ENCODE measurements at places on chromosomes 3 and 15.

GRCh38 chr15:29437888-29438702, 168.5 kb upstream of the NSMCE3 start:
- DNase-seq, result no peak

- DNase-seq, result no peak
Observed at GRCh38 chr3:177102553-177102952, 94.7 kb downstream of the TBL1XR1 start.

GRCh38 chr15:99324082-99324620, 72.9 kb downstream of the LRRC28 start:
- no peak for DNase-seq

DNA sequence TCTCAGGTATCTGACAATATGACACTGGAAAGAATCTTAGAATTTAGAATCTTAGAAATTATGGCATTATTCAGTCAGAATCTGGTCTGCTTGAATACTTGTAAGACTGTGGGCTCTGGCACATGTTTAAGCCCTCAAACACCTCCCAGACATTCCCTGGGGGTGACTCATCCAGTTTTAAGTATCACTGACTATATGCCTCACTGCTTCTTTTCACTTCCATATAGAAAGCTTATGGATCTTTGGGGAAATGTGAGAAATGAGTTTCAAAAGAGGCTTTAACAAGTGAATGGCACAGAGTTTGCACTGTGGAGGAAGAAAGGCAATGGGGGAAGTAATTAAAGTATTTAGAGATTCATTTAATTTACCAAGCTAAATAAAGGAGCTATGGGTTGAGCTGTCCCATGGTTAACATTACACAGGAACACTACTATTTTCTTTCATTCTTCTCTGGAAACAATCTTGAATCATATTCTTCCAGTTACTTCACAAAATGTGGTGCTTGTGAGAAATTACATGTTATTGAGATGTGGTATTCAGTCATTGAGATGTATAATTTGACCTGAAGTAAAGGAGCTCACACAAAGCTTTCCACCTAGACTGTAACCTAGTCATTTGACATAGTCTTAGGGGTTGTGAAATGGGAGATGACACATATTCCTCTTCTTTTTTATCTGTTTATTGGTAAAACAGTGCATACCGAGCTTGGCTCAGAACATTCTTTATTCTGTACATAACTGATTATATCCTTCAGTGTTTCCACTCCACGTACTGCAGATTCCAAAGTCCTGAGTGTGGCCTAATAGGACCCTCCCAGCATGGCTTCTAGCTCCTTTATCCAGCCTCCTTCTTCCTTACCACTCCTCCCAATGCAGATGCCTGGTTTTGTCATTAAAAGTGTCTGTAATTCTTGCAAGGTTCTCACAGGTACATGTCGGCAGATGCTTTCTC, 544.6 kb upstream of the NECTIN3 start:
- no peak for DNase-seq

GRCh38 chr3:158991146-158991705, 189.4 kb downstream of the MFSD1 start:
- DNase-seq, result no peak

DNA sequence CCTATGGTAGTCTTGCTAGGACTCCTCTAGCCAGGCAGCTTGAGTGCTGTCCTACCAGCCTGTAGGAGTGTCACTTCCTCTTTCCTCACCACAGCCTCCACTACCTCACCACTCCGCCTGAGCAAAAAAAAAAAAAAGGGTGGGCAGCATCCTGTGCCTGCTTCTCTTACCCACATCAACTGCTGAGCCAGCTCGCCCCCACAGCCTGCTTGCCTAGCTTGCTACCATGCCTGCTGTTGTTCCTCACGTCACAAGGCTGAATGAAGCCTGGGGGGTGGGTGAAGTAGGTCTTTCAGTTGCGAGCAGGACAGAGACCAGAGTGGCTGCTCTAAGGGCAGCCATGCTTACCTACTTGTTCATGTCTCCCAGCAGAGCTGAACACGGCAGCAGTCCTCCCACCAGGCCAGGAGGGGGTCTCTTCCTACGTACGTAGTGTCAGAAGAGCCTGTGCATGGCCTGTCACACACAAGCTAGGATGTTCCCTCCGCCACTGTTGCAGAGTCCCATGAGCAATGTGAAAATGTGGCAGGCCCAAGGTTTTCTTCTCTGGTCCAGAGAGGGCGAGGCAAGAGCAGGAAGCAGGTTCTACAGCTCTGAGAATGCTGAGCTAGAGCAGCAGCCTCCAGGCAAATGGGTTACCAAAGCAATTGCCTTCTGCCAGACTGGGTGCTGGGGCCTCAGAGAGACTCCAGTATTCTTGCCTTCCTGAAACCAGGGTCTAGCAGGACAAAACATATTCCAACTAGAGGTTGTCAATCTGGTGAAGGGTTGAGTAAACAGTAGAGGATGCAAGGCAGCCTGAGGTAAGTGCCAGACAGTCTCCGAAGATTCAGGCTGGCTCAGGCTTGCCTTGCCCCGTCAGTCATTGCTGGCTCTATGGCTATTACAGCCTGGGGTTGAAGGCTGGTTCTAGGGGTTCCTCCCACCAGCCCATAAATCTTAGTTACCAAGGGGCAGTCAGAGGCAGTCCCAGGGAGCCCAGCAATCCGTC, 8.1 kb downstream of the PPM1M start:
- DNase-seq, result no peak

DNA sequence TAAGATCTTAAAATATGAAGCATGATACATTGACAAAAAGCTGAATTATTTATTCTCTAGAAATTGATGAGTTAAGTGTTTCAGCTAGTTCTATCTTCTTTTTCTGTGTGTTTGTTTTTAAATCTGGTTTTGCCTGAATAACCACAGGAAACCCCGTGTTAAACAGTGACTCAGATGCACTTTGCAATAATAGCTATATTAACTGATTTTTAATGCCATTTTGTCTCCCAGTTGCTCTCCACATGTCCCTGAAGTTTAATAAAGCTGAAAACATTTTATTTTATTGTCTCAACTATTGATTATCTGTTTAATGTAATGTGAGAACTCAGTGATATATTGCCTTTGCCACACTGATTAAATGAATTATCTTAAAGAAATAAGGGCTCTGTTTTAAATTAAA, 42.8 kb upstream of the ROBO1 start:
- DNase-seq, result no peak

- no peak for DNase-seq
Observed at GRCh38 chr3:127084401-127084990, 101.6 kb downstream of the PLXNA1 start.

- DNase-seq, result no peak
Observed at GRCh38 chr3:172224560-172225214, 185.3 kb downstream of the FNDC3B start.

DNA sequence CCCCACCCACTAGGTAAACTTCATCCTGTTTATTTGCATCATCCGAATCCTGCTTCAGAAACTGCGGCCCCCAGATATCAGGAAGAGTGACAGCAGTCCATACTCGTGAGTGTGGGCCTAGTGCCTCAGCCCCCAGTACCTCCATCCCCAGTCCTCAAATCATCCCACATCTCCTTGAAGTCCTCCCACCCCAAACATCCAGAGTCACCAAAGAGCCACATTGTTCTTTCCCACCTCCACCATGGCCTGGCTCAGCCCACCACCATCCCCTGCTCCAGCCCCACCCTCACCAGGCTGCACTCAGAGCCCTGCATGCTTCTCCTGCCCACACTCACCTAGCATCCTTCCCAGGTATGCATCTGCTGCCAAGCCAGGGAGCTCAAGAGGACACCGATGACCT, 29.8 kb downstream of the VIPR1 start:
- DNase-seq, result no peak

- no peak for DNase-seq
Observed at GRCh38 chr3:115040673-115041286, 106.3 kb downstream of the ZBTB20 start.

DNA sequence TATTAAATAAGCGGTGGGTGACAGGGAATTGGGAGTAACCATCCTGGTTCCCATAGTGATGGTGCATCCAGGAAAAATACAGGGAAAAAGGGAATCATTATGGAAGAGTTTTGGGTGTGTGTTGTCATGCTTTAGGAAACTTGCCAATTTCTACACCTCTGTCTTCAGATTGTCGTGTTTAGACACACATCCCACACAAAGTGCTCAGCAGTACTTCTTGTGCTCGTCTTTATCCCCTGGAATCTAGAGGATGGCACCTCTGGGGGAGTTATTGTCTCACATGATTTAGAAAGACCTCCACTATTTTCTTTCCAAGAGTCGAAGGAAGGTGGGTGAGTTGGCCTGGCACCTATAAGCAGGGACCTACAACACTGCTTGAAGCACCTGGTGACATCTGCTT, 35.8 kb downstream of the CACNA1D start:
- no peak for DNase-seq

DNA sequence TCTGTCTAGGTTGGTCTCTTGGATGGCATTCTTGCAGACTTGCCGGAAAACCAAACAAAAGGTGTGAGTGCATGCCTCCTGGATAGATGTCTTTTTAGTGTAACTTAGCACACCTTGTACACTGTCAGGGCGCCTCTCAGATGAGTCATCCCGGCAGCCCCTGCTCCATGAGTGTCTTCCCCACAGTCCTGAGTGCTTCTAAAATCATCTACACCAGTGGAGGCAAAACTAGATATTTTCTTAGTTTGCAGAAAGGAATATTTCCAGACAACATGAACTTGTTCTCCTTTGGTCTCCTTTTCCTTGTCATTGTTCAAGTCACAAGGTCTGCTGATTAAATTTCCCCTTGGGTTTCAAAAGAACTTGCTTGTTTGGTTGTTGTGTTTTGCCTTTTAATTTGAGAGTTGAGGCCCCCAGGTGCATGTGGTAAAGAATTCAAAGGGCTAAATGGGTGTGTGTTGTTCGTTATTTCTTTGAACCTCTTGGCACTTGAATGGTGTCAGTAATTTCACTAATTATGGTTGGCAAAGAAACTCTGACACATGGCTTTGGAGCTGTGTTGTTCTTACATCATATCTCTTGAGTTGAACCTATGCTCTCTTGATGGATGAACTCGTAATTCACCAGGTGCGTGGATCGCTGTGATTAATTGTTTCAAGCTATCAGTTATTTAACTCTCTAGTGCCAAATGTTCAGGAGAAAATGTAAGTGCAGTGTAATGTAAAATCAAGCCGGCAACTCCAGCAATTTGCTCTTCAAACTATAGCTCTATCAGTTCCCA, 98.2 kb downstream of the IGF1R start:
- no peak for DNase-seq

DNA sequence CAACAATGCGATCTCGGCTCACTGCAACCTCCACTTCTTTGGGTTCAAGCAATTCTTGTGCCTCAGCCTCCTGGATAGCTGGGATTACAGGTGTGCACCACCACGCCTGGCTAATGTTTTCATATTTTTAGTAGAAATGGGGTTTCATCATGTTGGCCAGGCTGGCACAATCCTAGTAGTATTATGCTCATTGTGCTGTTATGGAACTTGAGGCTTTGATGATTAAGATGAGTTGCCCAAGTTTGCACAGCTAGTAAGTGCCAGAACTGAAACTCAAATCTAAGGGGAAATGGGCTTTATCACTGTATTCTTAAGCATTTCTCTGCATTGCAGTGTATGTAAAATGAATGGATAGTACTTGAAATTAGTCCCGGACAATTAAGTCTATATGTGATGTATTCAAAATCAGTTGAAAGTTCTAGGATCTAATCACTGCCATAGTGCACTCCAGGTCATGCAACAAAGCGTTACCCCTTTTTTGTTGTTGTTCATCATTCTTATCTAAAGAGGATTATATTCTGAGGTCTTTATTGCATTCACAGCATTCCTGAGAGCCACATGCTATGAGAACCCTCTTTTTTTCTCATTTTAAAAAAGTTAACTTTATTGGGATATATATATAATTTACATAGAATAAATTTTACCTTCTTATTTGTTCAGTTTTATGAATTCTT, 378.7 kb upstream of the CNTN6 start:
- DNase-seq, result no peak

GRCh38 chr15:101057841-101058407, 138.8 kb downstream of the LRRK1 start:
- DNase-seq, result no peak

GRCh38 chr3:44762690-44763089, 1.1 kb downstream of the KIF15 start:
- no peak for DNase-seq

DNA sequence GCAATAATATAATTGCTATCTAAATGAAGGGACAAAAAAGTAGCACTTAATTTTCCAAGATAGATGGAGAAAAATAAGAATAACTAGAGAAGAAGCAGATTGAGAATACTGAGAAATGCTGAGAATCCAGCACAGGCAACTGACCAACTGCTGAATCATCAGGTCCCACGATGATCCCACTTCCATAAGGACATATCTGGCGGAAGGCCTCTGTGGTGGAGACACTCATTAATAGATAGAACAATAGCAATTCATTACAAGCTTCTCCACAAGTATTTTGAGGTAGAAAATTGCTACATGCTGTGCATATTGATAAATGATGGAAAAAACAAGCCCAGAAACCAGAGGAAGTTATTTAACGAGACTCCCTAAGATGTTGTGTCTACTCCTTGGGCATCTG, 105.9 kb downstream of the DUT start:
- DNase-seq, result no peak

GRCh38 chr15:42547918-42548248, 710 bp downstream of the LRRC57 start:
- DNase-seq, result no peak

- no peak for DNase-seq
Observed at GRCh38 chr3:38131621-38132369, 5.1 kb downstream of the ACAA1 start.

DNA sequence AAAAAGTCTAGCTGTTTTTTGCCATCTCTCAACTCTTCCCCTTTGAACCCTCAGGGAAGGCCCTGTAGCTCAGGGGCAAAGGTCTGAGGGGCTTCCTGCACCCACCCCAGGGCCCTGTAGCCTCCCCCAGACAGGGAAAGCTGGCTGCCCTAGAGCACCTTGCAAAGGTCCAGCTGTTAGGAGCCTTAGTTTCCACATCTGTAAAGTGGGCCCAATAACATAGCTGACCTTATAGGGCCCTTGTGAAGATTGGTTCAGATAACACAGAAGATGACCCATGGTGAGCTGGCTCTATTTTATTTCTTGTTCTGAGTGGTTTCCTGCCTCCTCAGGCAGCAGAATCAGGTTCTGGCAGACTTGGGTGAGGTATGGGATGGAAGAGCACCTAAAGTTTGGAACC, 55.2 kb upstream of the SMAD6 start:
- no peak for DNase-seq

- no peak for DNase-seq
Observed at GRCh38 chr3:66021731-66022131, 17.0 kb downstream of the MAGI1 start.

GRCh38 chr3:10471054-10471688, 34.2 kb downstream of the ATP2B2 start:
- no peak for DNase-seq

Measured in activated CD4-positive, alpha-beta T cell treated with anti-CD3 and anti-CD28 coated beads, Interleukin-2, amount 50 U/mL, for 24 hours (primary cell).